Caco-2 (cell line): ENCODE measurements at places on chromosomes 12 and 14.

DNA sequence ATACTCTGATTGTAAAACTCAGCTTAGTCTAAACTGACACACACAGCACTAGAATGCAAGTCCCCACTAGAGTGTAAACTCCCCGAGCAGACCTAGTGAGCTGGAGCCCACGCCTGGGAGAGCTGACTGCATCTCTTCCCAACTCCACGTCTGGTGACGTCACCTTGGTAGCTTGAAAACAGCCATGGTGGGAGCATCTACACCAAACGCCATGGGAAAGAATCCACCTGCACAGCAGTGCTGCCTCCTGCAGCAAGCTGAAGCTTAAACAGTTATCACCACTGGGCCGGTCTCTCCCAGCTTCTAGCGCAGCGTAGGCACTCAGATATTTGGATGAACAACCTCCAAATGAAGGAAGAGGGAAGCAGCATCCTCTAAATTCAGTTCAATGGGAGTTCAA is 4.3 kb upstream of the PAPLN start:
- no peak for DNase-seq

DNA sequence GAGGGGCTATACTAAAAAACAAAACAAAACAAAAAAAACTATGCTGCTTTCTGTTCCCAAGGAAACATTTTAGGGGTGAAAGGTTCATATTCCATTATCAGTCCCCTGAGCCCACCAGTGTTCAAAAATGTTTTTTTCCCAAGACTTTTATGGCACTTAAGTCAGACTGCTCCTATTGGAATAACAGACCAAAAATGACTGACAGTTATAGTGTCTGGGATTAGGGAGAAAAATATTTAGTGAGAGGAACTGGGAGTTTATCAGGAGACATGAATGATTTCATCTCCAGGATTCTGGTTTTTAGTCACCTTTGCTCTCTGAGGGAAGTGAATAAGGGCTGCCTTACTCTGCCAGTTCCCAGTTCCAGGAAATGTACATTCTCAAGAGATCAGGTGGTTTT is 68.0 kb downstream of the PDE3A start:
- DNase-seq = no peak

DNA sequence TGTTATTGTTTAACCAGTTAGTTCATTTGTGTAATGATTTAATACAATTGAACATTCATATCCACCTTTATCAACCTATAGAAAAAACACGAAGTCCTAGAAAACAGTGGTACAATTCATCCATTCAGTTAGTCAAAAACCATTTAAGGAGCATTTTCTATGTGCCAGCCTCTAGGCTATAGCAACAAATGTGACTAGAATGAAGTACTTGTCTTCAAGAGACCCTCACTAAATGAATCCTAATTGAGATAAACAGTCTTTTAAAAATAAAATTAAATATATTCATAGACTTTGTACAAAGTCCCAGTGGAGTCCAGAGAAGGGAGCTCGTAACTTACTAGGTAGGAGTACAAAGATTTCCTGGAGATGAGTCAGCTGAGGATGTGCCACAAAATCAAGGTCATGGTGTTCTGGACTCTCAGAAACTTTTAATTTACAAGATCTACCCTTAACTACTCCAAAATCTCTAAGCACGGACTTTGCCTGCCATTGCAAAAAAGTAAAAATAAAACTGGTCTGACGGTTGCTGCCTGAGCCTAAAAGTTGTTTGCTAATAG is 430.7 kb upstream of the DCN start:
- DNase-seq = no peak

- no peak for DNase-seq
Measured at GRCh38 chr14:73209953-73210352, 27.4 kb upstream of the PAPLN start.

DNA sequence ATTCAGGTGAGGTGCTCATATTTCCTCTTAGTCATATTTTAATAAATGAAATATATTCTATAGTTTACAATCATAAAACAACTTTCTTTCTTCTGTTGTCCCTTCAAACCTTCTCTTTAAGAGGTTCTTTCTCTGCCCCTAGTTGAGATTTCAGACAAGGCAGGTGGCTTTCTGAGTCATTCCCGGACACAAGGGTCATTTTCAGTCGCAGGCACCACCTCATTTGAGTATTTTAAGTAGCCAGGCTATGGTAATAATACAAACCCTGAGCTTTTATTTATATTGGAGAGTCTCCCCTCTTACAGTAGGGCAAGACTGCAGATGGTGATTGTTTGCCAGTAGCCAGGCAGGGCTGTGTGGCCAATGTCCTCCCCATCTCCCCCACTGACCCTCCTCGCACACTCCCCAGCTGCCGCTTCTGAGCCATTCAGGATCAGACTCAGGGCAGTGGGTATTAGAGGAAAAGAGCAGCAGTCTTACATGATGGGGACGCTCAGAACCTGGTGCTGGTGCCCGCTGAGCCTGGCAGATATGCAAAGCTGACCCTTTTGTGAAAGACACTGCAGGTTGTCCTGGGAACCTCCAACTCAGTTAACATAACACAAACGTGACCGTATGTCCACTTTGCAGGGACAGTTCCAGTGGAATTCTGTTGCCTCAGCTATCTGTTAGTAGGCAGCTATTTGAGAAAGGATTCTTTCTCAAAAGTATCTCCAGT is 101.1 kb upstream of the BCL2L14 start:
- no peak for DNase-seq

DNA sequence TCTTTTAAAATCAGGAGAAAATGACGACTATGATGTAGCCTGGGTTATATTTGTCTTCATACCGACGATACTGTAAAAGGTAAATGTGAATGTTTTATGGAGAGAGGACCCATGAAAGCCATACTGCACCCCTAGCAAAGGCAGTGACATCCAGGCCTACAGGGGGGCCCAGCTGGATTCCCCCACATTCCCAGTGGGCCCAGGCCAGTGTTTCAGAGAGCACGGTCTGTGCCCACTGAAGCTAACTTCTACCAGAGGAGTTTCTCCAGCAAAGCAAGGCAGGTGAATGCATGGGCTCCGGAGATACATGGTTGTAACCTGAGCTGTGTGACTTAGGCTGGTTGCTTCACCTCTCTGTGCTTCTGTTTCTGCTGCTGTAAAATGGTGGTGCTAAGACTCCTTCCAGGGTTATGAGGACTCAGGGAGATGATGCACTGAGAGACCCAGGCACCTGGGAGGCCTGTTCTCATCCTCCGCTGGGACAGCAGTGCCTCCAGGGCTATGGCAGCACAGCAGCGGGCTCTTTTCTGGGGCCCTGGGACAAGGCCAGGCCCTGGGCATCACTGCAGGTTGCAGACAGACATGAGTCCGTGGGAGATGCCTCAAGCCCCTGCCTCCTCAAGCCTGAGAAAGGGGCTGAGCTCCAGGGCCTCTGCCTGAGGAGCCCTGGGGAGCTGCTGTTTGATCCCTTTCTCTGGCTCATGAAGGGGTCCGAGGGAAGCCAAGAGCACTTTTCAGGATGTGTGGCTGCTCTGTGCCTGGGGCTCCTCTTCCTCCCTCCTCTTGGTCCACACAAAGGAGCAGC is 73.7 kb downstream of the SERPINA3 start:
- DNase-seq = no peak

GRCh38 chr12:121708313-121709063 is 4.1 kb upstream of the TMEM120B start:
- DNase-seq = no peak

- no peak for DNase-seq
Measured at GRCh38 chr12:95480230-95480629, 6.3 kb downstream of the METAP2 start.

GRCh38 chr14:72790887-72791566 is 102.9 kb downstream of the DPF3 start:
- no peak for DNase-seq

DNA sequence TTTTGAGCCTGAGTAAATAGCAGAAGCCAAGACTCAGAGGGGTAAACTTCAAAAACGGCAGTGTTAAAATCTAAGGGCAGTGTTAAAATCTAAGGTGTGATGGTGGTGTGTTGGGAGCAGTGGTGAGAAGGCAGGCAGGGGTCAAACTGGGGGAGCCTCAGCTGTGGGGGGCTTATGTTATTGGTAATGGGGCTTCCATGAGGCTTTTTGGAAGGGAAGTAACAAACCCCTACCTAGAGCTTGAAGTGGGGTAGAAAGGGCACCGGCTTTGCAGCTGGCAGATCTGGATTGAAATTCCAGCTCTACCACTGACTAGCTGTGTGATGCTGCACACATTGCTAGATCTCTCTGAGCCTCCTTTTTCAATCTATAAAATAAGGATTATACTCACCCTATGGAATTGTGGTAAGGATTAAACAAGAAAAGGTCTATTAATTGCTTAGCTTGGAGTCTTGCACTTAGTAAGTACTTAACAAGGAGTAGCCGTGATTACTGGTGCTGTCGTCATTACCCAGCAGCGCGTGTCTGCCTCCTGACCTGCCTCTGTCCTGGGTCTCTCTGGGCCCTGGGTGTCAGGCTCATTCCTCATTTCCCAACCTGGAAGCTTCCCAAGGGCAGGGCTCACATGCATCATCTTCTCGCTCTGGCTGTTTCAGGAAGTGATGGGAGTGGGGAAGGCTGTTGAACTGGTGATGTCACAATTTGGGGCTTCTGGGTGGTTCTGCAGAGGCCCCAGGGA is 18.5 kb upstream of the KRT80 start:
- no peak for DNase-seq

- no peak for DNase-seq
Measured at GRCh38 chr12:57465030-57465746, 5.6 kb downstream of the GLI1 start.

DNA sequence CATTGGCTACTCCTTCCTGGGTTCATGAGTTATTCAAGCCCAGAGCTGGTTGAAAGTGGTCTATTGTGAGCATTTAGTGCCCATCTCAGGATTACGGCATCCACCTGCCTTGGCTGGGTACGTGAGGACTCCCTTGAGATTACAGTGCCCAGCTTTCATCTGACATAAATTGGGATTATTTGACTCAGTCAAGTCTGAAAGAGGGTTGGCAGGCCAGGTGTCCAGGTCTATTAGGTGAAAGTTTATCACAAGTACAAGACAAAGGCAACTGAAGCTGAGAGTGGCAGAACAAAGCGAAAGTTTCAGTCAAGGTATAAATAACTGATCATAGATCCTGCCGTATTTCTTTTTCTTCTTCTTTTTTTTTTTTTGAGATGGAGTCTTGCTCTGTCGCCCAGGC is 84.6 kb upstream of the ATF7IP start:
- no peak for DNase-seq

DNA sequence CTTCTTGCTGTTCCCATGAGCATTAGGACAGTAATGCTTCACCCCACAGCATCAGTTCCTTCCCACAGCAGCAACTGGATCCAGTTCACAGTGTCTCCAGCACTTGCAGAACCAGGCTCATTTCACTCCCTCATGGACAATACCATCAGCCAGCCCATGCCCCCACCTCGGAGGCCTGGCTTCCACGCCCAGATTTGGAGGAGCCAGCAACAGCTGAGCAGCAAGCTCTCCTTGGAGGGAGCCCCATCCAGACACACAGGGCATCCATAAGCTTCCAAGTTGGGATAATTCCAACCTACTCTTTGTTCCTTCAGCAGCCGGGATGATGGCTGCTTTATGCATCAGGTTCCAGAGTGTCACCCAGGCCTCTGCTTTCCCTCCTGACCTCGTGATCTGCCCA is 250.0 kb downstream of the GLT1D1 start:
- no peak for DNase-seq

GRCh38 chr12:65039301-65039700 is 81.8 kb downstream of the WIF1 start:
- no peak for DNase-seq

- no peak for DNase-seq
Measured at GRCh38 chr12:8734873-8735381, 37.1 kb downstream of the RIMKLB start.

- DNase-seq = no peak
Measured at GRCh38 chr12:93199831-93200236, 177.9 kb upstream of the NUDT4 start.

DNA sequence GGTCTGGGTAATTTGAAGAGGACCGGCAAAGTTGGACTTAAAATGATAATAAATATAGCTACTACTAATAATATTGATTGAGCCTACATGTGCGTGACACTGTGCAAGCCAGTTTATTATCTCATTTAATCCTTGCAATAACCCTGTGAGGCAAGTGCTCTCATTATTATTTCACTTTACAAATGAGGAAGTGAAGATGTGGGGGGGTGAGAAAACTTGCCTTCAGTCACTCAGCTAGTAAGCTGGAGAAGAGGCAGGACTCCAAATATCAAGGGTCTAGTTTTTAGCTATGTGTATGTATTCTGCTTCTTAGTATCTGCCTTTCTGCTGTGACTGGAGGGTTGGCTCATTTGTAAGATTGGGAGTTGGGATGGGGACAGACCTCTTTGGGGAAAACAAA is 39.2 kb downstream of the NPAS3 start:
- DNase-seq = no peak

DNA sequence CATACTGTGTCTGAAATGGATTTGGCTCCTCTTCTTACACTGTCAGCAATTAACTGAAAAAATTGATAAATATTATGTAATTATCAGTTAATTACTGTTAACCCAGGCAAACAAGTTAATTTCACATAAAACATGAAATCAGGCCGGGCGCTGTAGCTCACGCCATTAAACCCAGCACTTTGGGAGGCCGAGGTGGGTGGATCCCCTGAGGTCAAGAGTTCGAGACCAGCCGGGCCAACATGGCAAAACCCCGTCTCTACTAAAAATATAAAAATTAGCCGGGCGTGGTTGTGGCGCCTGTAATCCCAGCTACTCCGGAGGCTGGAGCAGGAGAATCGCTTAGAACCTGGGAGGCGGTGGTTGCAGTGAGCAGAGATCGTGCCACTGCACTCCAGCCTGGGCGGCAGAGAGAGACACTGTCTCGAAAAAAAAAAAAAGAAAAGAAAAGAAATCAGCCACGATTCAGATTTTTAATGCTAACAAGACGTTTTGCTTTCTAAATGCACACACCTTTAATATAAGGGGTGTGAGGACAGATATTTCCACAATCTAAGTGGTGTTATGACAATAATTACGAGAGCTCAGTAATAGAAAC is 473 bp upstream of the TMEM19 start:
- no peak for DNase-seq

DNA sequence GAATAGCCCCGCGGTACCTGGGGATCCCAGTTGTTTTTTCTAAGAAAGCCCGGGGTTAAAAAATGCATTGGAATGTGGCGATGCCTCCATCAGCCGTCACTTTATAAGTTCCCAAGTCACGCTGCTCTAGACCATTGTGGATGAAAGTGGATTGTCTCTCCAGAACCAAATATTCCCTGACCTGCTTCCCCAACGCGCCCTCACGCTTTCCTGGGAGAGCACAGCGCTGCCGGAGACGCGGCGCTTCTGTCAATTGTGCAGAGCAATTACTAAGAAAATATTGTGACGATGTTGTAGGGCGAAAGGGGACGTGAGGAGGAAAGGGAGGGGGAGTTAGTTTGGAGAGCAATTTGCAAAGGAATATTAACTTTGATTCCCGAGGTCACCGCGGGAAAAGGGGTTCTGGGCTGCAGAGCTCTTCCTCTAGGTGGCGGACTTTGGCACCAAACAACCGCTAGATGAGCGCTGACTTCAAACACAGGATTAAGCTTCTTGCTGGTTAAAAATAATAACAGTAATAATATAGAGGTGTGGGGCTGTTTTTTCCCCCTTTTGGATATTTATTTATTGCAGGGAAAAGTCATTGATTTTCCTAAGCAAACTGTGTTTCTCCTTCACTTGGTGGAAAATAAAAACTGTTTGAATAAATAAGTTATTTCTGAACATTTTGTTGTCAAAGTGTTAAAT is 9.6 kb upstream of the FOXG1 start:
- no peak for DNase-seq

- no peak for DNase-seq
Measured at GRCh38 chr12:6774499-6775062, 2.3 kb downstream of the LAG3 start.

- DNase-seq = no peak
Measured at GRCh38 chr14:24459331-24459730, 16.8 kb upstream of the SDR39U1 start.
